ENCODE measurements at places on chromosomes 5 and 9. TPM values are rescaled to one million over a fixed set of nuclear protein-coding genes. Genes with fewer than 3 reads are reported as not detected.
A peak's percentile ranks its signal among the peaks of the same experiment; 100 is the strongest.

The QSOX2 gene
- 22.7 TPM for total RNA-seq

The CRAT gene
- 17.5 TPM for total RNA-seq

The RLN2 gene
- total RNA-seq: not detected

The PCDHGA12 gene
- total RNA-seq: not detected

The TEX48 gene
- not detected for total RNA-seq

The FOXD4L6 gene
- total RNA-seq: not detected

The OR1L4 gene
- not detected for total RNA-seq

The TMEM232 gene
- total RNA-seq: 2.6 TPM

GRCh38 chr5:149878371-149878770, 66.2 kb downstream of the PDE6A start:
- no peak for DNase-seq

- no peak for DNase-seq
Measured at GRCh38 chr5:143801252-143801939, 10.6 kb upstream of the HMHB1 start.

DNA sequence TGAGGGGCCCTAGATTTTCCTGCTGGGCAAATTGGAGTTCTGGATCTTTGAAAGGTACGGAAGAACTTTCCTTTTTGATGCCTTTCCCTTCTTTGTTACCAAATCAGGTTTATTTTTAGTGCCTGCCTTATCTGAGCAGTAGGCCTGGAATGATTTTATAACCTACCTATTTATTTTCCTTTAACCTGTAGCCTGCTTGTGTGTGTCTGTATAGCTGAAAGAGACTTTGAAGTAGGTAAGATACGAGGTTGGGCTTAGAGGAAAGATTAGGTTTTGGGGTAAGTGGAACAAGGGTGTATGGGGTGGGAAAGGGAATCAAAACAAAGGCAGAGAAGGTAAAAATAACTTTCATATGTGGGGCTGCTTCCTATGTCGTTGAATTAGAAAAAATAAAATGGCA, 211.2 kb downstream of the CD180 start:
- DNase-seq: no peak

- no peak for DNase-seq
Measured at GRCh38 chr5:79929095-79929494, 62.0 kb downstream of the MTX3 start.

DNA sequence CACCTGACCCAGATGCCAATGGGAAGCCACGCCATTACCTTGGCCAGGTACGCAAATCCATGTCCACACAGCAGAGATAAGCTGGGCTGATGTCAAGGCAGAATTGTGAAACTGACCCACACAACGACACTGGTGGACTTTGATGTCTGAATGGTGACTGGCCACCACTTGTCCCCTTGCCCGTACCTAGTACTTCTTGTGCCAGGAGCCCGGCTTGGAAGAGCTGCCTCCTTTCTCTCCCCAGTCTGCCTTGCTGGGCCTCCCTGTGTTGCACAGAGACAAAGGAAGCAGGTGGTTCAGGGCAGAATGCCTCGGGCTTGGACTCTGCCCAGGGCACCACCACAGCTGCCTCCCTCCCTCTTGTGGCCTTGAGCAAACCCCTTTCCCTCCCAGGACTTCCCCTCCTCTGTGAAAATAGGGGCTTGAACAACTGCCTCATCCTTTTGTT, 23.3 kb downstream of the PTGES2 start:
- no peak for DNase-seq

GRCh38 chr9:14256588-14256987, 57.4 kb downstream of the NFIB start:
- peak; percentile 55 for DNase-seq

DNA sequence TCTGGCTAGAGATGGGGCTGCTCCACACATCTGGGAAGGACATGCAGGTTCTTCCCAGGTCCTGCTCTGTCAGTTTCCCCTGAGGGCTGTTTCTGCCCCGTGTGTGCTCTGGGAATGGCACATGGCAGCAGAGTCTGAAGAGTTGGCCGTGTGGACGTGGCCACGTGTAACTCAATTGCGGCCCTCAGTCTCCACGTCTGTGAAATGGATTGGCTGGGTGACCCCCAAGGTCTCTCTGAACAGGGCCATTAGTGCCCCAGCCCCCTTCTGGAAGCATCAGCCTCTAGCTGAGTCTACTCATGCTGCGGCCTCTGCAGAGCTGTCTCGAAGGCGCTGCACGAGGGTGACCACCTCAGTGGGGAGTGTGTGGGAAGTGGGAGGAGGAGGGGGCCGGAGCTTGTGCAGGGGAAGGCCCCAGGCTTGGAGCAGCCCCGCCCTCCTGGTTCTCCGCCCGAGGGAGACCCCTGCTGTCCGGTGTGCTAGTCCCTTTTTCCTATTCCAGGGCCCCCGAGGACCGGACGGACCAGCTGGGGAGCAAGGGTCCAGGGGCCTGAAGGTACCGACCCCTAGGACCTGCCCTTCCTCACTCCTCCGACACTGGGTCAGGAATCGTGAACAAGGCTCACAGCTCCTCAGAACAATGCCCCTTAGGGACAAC, 58.9 kb upstream of the ORM1 start:
- no peak for DNase-seq

DNA sequence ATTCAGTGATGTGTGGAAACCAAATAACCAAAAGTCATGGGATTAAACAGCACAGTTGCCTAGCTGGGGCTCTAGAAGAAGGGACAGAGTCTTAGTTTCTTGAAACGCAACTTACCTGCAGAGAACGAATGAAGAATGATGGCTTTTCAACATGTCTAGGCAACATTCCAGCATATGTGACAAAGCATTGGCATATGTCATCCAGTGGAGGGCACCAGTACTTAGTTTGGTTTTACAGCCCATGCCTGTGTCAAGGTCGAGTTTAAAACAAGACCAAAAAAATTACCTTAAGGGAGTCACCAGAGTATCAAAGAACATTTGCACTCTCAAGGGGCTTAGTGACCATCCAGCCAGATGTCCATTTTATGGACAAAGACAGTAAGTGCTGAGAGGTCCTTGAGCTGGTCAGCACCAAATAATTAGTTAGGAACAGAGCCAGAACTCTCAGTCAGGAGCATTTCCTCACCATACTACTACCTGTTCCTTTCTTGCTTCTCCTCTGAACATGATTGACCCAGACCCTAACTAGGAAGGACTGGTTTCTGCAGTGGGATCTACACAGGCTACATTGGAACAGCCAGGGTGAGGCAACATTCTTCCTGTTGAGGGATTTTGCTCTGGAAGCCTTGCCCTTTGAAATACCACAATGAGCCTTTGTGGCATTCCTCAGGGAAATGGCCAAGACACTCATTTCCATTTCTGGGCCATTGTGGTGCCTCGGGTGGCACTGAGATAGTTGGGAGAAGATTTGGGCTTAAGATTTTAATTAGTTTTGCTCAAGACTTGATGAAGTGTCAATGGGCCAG, 75.4 kb upstream of the ANKH start:
- no peak for DNase-seq

GRCh38 chr5:76819851-76820525, 1.2 kb downstream of the F2RL1 start:
- no peak for DNase-seq

GRCh38 chr5:14341571-14342230, 198.6 kb downstream of the TRIO start:
- no peak for DNase-seq

- no peak for DNase-seq
Measured at GRCh38 chr9:34650816-34651215, 1.2 kb upstream of the IL11RA start.

DNA sequence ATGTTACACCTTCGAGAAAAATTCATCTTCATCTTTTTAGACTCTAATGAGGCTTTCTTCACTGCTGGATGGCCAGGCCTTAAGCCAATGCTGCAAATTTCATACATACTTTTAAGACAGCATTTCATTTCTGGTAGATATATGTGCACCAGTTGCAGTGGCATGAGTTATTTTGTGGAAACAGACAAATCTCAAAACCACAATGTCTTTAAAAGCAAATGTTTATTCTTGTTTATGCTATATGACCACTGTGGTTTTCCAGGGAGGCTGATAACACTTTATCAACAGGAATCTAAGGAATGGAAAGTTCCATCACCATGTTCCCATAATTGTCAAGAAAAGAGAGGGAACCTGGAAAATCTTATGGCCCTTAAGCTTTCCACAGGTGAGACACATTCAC, 27.7 kb downstream of the CDH9 start:
- no peak for DNase-seq

DNA sequence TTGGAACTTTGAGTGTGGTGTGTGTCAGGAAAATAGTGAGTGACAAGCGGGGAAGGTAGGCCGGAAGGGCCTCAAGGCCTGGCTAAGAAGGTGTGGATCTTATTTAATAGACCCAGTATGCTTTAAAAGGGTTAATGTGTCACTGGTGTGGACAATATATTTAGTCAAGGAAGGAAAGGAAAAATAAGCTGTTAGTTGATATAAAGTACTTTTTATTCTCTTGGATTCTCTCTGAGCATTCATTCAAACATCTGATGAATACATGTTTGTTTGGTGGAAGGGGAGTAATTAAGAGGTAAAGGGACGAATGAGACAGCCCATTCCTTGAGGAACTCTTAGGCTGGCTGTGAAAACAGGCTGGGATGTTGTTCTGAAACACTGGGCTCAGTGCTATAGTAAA, 98.9 kb downstream of the MELK start:
- DNase-seq: no peak

- DNase-seq: peak; percentile 88
Measured at GRCh38 chr9:113682297-113682771, 193.8 kb upstream of the ZNF618 start.
